Activated CD8-positive, alpha-beta memory T cell treated with anti-CD3 and anti-CD28 coated beads for 1 hour (primary cell): ENCODE measurements at places on chromosomes 7 and 10.

GRCh38 chr7:113824117-113824823, 94.5 kb downstream of the PPP1R3A start:
- no peak for DNase-seq

DNA sequence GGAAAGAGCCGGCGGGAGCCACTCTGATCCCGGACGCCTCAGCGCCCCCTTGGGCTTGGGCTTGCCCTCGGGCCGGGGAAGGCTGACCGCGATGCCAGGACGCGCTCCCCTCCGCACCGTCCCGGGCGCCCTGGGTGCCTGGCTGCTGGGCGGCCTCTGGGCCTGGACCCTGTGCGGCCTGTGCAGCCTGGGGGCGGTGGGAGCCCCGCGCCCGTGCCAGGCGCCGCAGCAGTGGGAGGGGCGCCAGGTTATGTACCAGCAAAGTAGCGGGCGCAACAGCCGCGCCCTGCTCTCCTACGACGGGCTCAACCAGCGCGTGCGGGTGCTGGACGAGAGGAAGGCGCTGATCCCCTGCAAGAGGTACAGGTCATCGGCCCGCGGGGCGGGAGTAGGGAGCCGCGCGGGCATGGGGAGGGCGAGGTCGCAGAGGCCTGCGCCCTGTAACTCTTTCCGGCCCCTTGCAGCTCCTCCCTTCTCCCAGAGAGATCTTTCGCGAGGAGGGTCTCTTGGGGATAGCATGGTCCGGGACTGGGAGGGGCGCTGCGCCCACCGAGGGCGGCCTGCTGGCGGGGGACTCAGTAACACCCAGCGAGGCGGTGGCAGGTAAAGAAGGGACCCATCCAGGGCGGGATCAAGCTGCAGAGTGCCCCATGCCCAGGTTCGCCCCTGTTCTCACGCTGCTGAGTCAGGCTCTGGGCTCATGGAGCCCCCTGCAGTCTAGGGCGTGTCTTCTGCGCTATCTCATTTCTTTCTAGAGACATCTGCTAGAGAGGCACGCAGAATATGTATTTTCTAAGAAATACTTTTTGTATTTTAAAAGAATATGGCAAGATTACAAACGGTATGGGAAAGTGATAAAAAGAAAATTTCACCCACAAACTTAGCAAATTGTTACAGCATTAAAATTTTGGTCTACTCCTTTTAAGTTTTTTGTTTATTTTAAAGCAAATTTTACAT, 687 bp downstream of the EPDR1 start:
- no peak for DNase-seq

DNA sequence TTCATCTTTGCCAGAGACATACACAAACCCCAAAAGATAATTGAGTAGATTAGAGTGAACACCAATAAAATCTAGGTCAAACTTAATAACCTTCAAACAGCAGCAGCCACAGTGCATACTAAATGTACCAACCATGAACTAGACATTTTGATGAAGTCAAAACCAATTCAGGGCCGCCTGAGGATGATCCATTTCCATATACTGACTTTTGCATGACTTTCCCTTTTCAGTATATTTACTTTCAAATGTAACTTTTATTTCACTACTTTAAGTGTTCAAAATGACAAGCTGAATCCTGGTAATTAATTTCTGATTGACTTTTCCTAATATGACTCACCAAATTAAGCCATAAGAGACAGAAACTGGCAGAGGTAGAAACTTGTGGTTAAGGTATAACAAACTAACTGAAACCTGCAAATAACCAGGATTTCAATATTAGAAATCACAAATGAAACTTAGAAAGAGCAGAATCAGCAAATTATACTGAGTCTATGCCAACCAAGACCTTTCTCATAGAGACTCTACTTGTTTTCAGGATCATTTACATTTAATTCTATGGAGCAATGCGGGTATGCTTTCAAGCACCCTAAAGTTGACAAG, 171.9 kb upstream of the LRRN3 start:
- DNase-seq = no peak

DNA sequence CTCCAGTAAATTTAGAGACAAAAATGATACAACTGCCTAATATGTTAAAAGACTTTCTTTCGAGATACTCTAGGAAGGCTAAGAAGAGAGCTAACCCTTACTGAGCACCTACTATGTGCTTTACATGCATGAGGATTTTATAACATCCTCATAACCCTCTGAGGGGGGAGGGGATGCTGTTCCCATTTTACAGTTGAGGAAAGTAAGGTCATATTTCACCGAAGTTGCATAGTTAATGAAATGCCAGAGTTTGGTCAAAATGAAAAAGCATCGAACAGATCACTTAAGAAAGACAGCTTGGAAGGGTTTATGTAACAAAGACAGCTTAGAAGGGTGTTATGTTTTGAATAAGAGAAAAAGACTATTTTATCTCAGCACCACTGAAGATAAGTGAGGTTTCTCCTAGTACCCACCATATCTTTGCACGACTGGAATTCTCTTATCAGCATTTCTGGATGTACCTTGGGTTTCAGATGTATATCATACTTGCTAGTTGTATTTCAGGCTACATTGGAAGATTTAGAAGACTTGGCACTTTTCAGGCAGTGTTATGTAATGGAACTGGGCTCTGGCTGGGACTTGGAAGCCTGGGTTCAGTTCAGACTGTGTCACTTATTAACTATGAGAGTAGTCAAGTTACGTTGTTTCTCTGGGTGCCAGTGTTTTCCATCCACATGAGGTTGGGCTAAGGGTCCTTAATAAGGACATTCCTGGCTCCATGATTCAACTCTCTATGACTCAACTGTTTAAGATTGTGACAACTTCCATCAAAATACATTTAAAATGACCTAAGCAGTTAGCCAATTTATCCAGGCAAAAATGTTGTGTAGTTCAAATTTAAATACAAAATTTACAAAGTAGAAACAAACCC, 6.0 kb downstream of the RHOBTB1 start:
- DNase-seq = no peak

DNA sequence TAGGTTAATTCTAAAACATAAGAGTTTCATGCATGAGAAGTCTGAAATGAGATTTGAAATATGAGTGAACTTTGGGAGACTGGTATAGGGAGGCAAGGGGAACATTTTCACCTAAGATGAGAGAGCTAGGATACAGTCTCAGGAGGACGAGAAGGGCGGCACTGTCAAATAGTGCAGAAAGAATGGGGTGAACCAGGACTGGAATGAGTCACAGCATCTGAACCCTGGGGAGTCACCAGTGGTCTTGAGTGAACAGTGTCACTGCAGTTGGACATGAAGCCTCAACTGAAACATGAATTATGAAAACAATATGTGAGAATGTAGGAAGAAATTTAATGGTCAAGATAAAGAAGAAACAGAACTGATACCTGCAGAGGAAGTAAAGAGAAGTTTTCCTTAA, 33.8 kb downstream of the GNG11 start:
- DNase-seq = no peak

- no peak for DNase-seq
Observed at GRCh38 chr10:77165445-77166208, 472.0 kb downstream of the KCNMA1 start.

- DNase-seq = no peak
Observed at GRCh38 chr10:27197980-27198620, 42.5 kb downstream of the ACBD5 start.

DNA sequence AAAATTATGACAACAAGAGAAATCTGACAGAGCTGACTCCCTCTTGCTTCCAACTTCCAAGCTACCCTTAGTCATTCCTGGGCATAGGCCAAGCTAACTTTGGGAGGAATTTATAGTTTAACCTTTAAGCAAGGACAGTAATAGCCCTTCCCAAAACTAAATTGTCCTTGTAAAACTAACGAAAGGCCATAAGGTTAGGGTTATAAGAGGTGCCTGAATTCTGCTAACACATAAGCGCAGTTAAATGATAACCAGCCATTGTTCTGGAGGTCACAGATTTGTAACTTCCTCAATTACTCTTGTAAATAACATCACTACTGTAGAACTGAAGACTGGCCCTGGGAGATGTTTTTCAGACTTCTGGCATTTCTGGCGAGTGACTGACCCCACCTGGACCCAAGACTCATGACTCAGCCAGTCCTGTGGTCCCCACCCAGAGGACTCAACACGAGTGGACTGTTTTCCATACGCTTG, 481.2 kb downstream of the KCNMA1 start:
- no peak for DNase-seq
